ENCODE measurements at places on chromosomes 2 and 18.
A peak's percentile ranks its signal among the peaks of the same experiment; 100 is the strongest.

GRCh38 chr2:196592331-196592910, 47.1 kb upstream of the CCDC150 start:
- DNase-seq, result no peak

GRCh38 chr18:50822756-50823155, 2.9 kb upstream of the MRO start:
- no peak for DNase-seq

DNA sequence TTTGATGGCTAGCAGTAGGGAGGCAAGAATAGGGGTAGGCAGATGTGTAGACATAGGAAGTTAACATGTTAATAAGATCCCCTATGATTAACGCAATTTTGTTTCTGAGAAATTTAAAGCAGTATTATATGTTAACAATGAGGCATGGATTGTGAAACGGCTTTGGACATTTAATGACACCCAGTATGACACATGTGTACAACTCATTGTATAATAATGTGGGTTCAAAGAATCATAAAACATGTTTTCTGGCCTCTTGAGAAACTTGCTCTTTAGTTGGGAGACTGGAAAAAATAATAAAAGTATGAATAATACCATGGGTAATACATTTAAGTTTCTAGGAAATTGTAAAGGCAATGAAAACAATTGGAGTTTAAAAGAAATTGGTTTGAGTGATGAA, 332.1 kb upstream of the CDH20 start:
- no peak for DNase-seq

DNA sequence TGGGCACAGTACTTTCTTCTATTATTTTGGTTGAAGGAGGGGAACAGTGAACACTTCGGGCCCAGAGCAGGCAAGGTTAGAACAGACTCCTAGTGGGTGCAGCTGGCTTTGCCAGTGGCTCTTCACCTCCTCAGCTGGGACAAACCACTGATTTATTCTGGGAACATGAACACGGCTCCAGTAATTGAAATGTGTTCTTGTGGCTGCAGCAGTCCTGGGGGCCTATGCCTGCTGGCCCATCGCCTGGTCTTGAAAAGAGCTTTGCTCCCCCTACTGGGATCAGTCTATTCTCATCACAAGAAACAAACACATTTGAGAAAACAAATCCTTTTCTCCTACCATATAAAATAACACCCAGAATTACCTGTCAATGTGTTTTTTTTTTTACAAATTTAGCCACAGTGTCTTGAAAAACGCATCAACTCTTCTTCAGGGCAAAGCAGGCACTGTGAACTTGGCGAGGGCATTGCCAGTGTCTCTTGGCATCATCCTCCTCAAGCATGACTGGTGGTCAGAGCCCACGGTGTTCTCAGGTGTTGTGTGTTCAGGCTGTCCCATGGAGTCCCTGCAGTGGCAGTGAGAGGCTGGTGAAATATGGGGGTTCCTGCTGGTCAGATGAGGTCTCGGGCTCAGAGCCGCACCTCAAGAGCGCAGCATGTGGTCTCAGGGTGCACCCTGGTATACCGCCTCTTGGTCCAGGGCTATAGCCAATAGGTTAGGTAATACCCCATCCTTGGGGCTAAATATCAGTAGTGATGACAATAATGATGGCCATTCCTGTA, 51.3 kb downstream of the RNF144A start:
- DNase-seq, result no peak

DNA sequence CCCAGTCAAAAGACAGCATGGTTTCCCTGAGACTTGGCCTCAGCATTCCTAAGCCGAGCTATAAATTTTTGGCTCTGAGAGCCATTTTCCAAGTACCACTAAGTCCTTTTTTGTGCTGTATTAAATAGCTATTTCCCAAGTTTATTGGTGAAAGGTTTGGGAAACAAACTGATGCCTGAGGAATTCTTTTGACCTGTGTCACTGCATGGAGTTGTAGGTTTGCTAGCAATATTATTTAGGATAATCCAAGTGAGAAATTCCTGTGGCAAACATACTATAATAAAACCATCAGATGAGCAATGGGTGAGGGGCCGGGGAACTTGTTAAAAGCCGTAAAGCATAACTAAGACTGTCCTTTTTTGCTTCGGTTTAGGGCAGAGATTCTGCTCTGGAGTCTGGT, 28.4 kb downstream of the ARHGAP28 start:
- no peak for DNase-seq

DNA sequence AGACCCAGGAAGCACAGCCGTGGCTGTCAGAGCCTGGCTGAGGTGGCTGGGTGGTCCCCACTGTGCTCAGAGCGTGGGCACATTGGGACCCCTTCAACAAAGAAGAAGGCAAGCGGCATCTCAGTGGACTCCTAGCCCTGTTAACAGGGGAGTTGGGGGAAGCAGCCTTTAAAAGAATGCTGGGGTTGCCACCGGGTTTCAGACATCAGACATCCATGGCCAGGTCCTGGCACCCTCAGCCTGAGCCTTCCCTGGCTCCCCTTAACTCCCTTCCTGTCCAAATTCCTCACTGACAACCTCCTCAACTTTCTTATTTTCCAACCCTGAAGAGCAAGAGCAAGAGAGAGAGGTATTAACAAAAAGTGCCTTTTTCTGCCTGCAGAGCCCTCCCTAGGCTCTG, 24.8 kb upstream of the GNAL start:
- no peak for DNase-seq

- no peak for DNase-seq
Observed at GRCh38 chr18:10259901-10260300, 194.5 kb upstream of the APCDD1 start.

DNA sequence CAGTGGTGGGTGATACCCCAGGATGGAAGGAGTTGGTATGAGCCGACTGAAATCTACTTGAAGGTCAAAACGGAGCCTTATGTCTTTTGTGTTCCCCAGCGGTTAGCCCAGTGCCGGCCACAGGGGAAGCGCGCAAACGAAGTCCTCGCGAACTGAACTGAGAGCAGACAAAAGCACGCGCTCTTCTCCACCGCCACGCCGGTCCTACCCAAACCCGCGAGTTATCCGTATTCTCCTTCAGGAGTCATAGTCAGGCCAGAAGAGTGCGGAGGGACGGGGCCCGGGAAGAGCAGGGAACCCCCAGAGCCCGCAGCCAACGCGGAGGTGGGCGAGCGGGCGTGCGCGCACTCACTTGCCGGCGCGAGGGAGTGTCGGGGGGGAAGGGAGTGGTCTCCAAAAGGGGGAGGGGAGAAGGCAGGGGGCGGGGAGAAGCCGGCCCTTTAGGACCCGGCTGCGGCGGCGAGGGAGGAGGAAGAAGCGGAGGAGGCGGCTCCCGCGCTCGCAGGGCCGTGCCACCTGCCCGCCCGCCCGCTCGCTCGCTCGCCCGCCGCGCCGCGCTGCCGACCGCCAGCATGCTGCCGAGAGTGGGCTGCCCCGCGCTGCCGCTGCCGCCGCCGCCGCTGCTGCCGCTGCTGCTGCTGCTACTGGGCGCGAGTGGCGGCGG, at the start of gene IGFBP2:
IGFBP2 (plus strand) TSS at position 469 of the 664 bp plus-strand sequence; CDS start at position 573, 104 bp downstream.
- no peak for DNase-seq

DNA sequence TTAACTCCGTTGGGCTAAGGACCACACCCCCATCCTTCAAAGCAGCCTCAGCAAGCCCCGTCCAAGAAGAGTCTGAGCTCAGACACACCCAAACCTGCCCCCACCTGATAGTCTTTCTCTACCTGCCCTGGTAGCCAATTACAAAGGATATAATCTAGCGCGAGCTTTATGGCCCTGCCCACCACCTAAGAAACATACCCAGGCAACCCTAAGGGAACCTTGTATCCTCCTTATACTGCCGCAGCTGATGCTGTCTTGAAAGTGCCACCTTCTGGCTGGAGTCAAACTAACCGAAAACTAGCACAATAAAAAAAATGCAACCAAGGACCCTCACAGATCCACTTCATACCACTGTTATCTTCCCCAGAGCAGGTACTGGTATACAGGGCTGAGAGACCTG, 628.3 kb upstream of the REG3G start:
- no peak for DNase-seq

DNA sequence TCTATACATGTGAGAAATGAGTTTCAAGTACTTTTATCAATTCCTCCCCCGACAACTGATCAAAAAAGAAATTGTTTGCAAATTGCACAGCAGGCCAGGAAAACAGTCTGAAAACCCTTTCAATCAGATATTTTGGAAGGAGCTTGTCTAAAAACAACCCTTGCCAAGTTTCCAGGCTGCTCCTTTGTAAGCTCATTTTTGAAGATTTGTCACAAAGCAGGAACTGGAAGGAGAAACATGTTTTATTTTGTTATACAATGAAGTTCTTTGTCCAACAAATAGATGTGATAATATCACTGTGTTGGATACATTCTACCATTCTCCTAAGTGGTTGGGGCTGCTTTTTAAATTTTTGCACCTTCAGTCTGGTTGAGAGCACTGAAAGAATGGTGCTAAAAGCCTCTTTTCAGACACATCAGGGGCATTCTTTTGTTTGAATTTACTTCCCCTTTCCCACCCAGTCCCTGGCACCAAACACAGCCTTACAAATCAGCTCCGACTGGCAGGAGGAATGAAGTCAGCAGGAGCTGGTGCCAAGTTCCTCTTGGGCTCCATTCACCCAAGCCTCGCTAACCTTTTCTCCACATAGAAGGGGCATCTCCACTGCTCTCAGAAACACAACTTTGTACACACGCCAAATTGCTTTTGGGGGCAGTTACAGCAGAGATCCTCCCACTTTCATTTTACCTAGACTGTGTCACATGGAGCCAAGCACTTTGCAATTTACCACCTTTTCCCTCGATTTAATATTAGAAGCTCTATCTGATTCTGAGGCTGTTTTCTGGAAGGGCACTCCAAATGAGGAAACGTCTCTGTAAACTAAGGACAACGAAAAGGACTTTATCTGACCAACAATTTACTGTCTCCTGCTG, 88.0 kb downstream of the C1D start:
- no peak for DNase-seq

GRCh38 chr2:232490221-232491138, 2.8 kb upstream of the ECEL1 start:
- DNase-seq, result no peak

- no peak for DNase-seq
Observed at GRCh38 chr2:20382965-20383810, 32.5 kb upstream of the PUM2 start.

DNA sequence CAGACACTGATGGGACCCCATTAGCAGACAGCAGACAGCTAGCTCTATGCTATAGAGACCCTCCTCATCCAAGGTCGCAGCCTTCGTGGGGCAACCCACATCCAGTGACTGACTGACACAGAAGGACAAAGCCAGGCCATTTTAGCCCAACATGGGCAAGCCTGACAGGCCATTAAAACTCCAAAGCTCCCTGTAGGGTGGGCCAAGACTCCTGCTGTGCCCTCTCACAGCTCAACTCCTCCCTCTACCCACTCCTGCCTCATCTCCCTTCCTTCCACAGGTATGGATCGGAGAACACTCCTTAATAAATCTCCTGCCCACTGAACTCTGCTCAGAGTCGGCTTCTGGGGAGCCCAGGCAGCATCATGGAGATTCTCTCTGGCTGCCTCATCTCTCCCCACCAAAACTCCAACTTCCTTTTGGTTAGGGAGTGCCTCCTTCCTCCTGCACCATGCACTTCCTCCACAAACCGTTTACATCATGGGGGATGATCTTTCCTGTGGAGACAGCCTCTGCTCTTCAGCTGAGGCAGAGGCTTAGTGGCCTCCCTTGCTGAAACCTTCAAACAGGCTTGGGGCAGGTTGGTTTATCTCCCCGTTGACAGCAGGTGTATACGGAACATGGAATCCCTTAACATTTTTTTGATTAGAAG, 86.5 kb downstream of the ACTR3 start:
- DNase-seq, result no peak

DNA sequence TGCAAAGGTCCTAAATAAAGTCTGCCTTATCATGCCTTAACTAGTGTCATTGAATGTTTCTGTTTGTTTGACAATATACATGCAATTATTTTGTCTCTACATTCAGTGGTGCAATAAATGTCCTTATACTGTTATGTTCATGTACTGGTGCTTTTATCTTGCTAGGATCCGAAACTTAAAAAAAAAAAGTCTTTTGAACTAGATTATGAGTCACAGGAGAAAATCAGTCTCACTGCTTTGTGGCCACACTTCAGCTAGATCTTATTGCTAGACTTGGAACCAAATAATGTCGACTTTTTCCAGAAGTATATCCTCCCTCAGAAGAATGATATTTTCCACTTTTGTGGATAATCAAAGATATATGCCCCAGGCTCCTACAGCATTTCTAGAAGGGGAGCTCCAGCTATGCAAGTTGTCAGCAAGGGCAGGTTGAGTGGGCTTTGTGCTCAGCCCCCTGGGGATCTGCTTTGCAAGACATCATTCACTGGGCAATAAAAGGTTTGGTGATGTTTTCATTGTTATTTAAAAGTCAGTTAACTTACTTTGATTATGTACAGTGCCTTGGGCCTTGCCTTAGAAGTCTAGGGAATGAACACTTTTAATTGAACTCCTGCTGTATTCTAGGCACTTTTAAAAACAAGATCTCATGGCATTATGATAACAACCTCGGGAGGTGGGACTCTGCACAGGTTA, 157.1 kb upstream of the LRRTM1 start:
- no peak for DNase-seq

GRCh38 chr2:20656561-20656960, 5.7 kb upstream of the HS1BP3 start:
- no peak for DNase-seq

- no peak for DNase-seq
Observed at GRCh38 chr2:35199298-35199697, 1156.3 kb upstream of the CRIM1 start.

GRCh38 chr2:200259577-200259957, 46.9 kb upstream of the SPATS2L start:
- DNase-seq, result no peak

- DNase-seq, result no peak
Observed at GRCh38 chr2:138060301-138060635, 96.0 kb downstream of the HNMT start.

GRCh38 chr2:168501466-168502065, 45.5 kb downstream of the CERS6 start:
- no peak for DNase-seq

GRCh38 chr2:219057709-219058540, 2.8 kb downstream of the IHH start:
- DNase-seq, result peak; percentile 59

- no peak for DNase-seq
Observed at GRCh38 chr2:37600735-37601134, 70.7 kb downstream of the CDC42EP3 start.

DNA sequence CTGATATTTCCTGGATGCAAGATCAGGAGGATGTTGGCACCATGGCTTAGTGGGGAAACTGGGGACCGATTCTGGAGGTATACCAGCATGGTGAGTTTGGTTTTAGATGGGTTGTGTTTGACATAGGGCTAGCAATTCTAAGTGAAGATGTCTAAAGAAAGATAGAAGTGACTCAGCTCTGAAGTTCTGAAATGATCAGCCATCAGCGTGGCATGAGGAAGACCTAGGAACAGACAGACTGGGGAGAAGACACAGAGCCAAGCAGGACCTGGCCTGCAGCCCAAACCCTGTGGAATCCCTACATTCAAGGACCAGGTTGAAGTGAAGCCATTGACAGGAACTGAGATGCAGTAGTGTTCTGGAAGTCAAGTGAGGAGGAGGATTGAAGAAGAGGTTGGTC, 39.8 kb downstream of the HRH4 start:
- DNase-seq, result no peak

DNA sequence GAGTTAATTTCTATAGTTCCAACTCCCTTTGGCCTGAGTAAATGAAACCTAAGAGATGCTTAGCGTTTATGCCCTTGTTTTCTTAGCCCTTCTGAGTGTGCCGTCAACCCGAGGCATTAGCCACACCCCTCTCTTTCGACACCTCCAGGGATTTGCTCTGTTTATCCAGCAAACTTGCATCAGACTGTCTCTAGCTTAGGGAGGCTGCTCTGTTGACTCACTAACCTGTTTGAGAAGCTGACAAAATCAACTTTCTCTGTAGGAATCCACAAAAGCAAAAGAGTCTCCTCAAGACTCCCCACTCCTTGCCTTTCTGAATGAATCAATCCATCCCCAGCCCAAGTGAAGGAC, 317.6 kb downstream of the TNS1 start:
- no peak for DNase-seq
